ENCODE measurements at places on chromosomes 6 and 20. TPM values are rescaled to one million over a fixed set of nuclear protein-coding genes. Genes with fewer than 3 reads are reported as not detected.

GRCh38 chr6:86154852-86155251, 512.2 kb upstream of the SYNCRIP start:
- DNase-seq, result no peak

DNA sequence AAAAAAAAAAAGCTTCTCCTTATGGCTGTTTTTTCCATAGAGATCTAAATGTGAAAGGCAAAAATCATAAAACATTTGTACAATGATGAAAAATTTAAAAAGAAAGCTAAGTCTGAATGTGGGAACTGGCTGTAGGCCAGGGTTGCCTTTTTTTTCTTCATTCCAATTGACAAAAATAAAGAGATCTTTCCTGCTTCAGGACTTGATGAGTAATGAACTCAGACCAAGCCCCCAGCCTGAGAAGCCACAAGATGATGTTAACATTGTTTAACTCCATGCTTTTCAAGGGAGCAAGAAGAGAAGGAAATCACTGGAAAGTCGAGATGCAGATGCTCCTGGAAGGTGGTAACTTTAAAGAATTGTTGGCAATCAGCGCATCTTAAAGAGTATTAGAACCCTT, 41.4 kb downstream of the TRMT6 start:
- DNase-seq, result no peak

DNA sequence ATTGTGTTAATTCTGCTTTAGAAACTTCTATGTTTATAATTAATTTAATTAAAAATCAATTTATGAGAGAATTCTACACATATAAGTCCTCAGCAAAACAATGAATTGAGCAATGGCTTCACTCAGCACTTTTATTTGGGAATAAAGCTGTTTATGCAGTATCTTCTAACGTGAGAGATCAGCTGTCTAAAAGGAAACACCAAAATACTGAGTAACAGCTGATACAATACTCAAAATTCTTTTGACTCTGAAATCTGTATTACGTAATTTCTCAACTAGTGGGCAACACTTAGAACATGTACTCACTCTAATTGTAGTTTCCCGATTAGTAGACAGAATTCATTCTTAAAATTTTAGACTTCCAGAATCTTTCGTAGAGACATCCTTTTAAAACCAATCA, 49.8 kb downstream of the MAP3K7 start:
- DNase-seq, result no peak

- DNase-seq, result no peak
Observed at GRCh38 chr6:166435574-166435973, 52.8 kb upstream of the MPC1 start.

DNA sequence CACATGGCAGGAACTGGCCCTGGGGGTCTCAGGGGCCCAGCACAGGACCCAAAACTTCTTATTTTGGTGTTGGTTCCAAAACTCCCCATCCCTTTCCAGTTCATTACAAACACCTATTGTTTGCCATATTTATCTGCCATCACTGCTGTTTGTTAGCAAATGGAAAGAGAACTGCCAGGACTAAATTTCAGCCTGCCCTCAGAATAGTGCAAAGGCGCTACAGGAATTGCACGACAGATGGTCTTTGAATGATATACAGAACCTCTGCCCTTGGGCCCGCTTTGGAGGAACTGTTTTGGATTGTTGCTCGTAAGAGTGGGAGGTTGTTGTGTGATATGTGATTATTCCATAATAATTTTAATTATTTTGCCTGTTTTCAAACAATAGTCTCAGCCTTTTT, 199.0 kb upstream of the FBXL4 start:
- DNase-seq, result peak; percentile 66

DNA sequence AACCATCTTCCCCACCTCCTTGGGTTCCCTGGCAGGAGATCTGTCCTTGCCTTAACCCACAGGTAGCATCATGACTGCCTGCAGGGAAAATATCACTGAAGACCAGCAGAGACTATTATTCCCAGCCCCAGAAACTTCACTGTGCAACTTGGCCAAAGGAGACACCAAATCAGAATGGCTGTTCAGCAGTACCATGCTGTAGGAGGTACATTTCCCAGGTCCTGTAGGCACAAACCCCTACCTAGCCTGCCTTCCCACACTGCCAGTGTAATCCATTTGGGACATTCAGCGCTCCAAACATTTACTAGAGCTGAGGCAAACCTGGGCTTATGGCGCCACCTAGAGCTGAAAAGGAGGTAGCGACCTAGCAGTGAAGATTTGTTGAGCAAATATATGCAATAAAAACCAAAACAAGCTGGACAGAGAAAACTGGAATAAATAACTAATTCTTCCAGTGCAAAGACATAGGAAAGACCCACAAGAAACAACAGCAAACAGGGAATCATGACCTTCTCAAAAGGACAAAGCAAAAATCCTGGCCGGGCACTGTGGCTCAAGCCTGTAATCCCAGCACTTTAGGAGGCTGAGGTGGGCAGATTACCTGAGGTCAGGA, 60.3 kb downstream of the VTA1 start:
- peak; percentile 17 for DNase-seq

- DNase-seq, result no peak
Observed at GRCh38 chr6:150930841-150931240, 65.3 kb downstream of the MTHFD1L start.

Gene CBFA2T2
- 33.3 TPM for polyA plus RNA-seq

Gene SCAF8
- 36.1 TPM for polyA plus RNA-seq

DNA sequence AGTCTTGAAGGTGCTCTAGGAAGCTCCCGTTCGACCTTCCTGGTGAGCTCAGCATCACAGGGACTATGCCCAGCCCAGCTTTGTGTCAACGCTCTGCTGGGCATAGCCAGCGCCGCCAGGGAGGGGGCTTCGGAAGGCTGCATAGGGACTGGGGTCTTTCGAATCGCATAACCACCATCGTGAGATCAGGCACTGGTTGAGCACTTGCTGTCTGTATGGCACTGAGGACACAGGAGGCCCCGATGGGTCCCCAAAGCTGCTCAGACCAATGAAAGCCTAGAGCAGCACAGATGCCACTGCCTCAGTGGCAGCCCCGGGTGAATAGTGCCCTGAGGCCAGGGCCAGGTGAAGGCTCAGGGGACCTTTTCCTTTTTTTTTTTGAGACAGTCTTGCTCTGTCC, 96.7 kb downstream of the TAF4 start:
- no peak for DNase-seq

Gene MLN
- 0.99 TPM for polyA plus RNA-seq

Gene MRS2
- polyA plus RNA-seq, result 22.8 TPM

Gene PROKR2
- 2.3 TPM for polyA plus RNA-seq

Gene OR2B6
- not detected for polyA plus RNA-seq

Gene SLC26A8
- polyA plus RNA-seq, result 5.5 TPM

Gene RBPJL
- 0.59 TPM for polyA plus RNA-seq

DNA sequence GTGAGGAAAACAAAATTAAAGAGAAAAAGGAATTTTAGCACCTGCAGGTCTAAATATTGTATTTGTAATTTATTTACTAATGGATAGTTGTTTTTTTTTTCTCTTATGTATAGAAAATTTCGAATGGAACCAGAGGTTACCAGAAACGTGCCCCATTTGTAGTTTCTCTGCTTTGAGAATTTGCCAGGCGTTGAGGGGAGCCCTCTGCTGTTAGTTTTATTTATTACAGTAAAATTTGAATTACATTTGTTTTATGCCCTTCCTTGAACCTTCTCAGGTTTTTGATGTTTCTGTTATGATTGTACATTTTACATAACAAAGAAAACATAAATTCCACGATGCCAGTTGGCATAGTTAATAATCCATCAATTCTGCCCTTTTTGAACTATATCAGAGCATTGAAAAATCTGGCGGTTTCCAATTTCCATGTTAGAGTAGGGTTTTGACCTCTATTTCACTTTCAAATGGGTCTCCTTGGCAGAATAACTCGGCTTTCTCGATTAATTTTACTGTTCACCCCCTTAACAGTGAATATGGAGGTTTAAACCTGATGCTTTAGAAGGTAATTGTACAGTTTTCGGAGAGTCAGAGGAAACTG, 35.1 kb upstream of the RFPL4B start:
- DNase-seq, result no peak

DNA sequence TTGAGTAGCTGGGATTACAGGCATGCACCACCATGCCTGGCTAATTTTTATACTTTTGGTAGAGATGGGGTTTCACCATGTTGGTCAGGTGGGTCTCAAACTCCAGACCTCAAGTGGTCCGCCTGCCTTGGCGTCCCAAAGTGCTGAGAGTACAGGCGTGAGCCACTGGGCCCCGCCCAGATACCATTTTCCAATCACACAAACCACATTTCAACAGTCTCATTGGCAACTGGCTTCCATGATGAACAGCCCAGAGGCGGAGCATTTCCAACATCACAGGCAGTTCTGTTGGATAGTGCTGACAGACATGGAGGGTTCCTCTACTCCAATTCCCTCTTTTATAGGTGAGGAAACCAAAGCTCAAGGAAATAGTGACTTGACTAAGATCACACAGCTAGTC, 43.9 kb upstream of the PLCB4 start:
- no peak for DNase-seq

DNA sequence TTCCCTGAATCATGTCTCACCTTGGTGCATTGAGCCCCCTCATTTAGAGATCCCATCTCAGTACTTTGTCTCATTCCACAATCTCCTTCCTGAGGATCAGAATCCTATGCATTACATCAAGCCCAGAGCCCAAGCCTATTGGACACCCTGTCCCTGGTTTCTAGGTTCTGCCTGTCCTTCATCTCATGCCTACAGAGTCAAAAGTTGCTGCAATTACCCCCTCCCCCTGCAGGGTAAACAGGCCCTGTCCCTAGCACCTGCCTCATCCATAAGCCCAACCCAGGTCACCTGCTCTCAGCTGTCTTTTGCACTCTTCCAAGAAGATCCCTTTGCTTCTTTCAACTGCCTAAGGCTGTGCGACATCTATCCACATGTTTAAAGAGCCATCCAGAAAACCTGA, 93.9 kb downstream of the SPTLC3 start:
- no peak for DNase-seq
